ENCODE measurements at places on chromosomes 5 and 9.

DNA sequence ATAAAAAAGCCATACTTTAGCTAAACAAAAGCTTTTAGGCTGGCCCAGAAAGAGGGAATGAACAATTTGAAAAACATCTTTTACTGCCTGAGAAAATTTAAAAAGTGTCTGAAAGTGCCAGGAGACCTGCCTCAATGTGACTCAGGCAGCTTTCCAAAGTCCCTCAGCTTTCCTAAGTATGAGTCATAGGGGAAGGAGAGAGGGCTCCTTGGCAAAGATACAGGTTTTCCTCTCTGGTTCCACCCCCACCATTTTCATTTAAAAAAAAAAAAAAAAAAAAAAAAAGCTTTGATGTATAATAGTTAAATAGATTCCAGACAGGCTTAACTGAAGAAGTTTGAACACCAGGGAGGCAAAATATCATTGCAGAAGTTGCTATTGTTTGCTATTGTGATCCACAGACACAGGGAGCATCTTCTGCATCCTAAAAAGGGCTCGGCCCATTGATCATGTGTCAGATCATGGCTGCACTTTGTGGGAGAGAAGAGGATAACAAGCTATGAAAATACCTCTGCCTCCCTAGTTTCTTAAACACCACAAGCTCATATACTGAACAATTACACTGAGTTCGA lies 71.5 kb downstream of the MRPS27 start:
- no peak for DNase-seq

DNA sequence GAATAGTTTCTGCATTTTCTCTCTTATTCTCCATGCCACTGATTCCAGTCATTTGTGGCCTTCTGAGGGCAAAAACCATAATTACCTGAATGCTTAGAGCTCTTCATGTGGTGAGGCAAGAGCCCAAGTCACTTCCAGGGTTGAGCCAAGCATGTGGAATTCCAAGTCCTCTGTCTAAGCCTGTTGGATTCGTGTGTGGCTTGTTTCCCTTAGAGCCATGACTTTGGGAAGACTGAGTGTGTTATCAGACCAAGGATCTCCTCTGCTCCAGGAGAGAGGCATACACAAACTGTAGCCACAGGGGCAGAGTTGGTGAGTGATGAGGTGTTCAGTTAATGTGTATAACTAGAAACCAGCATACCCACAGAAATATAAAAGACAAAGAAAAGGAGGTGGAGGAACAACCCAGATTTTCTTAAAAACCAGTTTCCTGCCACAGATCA lies 27.1 kb downstream of the SLC22A5 start:
- DNase-seq: no peak

GRCh38 chr5:39513236-39513635 lies 88.5 kb upstream of the DAB2 start:
- DNase-seq: no peak

DNA sequence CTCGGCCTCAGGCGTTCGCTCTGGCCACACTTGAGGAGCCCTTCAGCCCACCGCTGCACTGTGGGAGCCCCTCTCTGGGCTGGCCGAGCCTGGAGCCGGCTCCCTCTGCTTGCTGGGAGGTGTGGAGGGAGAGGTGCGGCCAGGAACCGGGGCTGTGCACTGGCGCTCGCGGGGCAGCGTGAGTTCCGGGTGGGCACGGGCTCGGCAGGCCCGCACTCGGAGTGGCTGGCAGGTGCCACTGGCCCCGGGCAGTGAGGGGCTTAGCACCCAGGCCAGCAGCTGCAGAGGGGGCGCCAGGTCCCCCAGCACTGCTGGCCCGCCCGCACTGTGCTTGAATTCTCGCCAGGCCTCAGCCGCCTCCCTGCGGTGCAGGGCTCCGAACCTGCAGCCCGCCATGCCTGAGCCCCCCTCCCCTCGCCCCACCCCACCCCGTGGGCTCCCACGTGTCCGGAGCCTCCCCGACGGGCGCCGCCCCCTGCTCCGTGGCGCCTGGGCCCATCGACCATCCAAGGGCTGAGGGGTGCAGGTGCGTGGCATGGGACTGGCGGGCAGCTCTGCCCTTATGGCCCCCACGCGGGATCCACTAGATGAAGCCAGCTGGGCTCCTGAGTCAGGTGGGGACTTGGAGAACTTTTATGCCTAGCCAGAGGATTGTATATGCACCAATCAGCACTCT lies 138.2 kb downstream of the PDZD2 start:
- no peak for DNase-seq

GRCh38 chr5:76483433-76483832 lies 80.3 kb downstream of the IQGAP2 start:
- no peak for DNase-seq

- no peak for DNase-seq
Observed at GRCh38 chr9:135442075-135442474, 37.5 kb upstream of the PPP1R26 start.

GRCh38 chr9:33737811-33738606 lies 57.4 kb upstream of the PRSS3 start:
- no peak for DNase-seq

GRCh38 chr9:138022121-138022741 lies 144.6 kb downstream of the CACNA1B start:
- DNase-seq: no peak

DNA sequence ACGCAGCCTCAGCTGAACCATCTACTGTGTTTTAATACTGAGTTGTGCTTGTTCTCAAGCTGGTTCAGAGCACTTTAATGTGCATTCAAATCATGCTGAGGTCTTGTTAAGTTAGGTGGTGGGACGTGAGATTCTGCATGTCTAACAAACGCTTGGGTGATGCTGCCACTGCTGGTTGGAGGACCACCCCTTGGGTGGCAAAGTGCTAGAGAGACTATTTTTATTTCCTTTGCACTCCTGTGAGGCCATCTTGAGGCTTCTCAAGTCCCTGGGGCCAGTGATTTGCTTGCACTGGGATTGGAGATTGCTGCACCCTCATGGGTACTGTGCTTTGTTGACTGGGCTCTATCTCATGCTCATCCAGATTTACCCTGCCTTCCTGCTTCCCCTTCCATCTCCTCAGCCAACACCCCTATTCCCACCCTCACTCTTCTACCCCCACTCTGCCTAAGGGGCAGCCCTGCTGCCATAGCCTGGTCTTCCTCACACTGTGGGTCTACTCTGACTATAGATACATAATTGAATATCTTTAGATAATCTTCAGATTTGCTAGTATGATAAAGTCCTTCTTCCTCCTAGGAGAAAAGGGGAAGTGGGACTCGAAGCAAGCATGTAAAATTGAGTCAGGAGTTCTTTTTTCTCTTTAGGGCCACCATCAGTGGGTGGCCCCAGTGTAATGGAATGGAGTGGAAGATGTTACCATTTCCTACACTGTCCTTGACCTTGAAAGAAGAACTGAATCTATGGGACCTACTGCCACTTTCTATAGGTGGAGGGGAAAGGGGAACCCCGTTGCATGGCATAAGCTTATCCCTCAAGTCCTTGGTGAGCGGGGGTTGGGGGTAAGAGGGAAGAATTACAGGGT lies 45.1 kb upstream of the SUB1 start:
- no peak for DNase-seq

GRCh38 chr5:134857401-134857800 lies 11.6 kb downstream of the C5orf24 start:
- DNase-seq: no peak

- DNase-seq: no peak
Observed at GRCh38 chr5:759111-759751, 25.3 kb downstream of the ZDHHC11B start.

DNA sequence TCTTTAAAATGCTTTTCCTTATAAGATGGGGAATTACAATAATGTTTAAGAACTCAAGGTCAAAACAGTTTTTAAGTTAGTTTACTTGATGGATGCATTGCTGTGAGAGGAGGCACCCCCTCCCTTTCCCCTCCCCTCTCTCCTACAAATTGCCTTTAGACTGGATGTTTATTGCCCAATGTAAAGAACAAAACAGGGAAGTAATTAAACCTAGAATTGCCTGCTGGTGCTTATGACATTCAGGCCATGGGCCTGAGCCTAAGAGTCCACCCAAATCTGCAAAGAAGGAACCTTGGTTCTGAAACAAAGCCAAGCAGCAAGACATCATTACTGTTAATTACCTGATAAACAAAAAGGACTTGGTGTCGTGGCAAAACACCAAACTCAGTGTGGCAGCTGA lies 630.3 kb downstream of the ISL1 start:
- no peak for DNase-seq

DNA sequence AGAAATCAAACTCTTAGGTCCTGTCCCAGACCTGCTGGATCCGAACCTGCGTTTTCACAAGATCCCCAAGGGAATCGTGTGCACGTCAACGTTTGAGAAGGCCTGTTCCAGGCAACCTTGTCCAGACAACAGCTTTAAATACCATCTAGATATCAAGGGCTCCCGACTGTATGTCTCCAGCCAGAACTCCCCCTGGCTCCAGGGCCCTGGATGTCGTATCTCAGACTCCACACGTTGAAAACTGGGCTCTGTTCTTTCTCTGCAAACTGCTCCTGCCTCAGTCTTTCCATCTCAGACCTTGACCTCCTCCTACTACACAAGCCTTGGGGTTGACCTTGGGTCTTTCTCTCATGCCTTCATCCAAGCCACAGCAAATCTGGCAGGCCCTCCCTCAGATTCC lies 5.8 kb upstream of the ENG start:
- no peak for DNase-seq

DNA sequence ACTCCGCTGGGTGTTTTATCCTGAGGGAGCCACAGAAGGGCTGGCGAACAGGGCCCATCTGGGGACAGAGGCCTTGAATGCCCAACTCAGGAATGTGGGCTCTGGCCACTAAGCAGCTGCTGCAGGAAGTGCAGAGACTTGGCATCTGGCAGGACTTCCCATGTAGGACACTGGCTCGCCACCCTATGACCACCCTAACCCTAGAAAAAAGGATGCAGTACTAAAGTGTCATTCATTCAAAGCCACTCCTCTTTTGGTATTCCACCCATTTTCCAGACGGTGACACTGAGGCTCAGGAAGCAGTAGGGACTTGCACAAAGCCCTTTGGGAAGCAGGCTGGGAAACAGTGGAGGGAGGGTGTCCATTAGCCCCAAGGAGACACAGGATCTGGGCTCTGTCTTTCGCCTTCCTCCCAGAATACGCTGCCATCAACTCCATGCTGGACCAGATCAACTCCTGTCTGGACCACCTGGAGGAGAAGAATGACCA lies 3.0 kb downstream of the BBLN start:
- DNase-seq: no peak

GRCh38 chr5:153863951-153864350 lies 174.8 kb downstream of the FAM114A2 start:
- DNase-seq: no peak

- DNase-seq: no peak
Observed at GRCh38 chr9:135925496-135926133, 18.3 kb upstream of the CAMSAP1 start.

DNA sequence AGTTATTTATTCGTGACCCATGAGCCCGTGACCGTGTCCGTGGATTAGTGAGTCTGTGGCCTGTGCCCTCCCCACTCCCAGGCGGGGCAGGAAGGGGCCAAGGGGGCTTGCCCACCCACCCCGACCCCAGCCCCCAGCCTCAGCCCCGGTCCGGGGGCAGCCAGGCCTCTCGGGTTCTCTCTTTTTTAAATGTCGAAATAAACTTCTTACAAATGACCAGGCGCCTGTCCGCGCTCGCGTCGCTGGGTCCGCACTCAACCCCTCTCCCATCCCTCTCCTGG lies 7.6 kb downstream of the BARHL1 start:
- DNase-seq: no peak

DNA sequence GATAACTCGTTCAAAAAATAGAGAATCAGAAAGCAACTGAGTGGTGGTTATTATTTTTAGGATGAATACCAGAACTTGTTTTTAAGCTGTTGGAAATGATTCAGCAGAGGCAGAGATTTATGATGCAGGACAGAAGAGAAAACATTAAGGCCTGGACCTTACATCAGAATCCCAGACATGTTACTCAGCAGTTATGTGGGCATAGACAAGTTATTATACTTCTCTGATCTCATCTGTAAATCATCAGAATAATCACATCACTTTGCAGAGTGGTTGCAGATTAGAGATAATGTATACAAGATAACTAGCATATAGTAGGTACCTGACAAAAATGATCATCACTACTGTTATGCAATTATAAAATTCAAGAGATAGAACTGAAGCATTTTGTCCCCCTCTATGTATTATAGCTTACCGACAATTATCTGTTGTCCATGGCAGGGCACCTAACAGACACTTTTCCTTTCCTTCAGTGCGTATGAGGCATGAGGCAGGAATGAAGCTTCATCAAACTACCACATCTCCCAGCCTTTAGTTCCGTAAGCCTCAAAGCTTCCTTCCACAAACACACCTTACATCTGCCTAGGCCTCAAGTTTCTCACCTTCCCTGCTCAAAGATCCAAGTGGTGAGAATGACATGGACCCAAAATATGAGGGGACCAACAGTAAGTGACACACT lies 165.9 kb downstream of the DENND1A start:
- DNase-seq: no peak
